Stimulated activated CD4-positive, alpha-beta T cell treated with anti-CD3 and anti-CD28 coated beads, Interleukin-12 subunit alpha, Interleukin-12 subunit beta, amount 100 ng/mL, for 4 hours (primary cell): ENCODE measurements at places on chromosomes 6 and 20.

- no peak for DNase-seq
Observed at GRCh38 chr6:122715725-122716124, 63.8 kb upstream of the FABP7 start.

DNA sequence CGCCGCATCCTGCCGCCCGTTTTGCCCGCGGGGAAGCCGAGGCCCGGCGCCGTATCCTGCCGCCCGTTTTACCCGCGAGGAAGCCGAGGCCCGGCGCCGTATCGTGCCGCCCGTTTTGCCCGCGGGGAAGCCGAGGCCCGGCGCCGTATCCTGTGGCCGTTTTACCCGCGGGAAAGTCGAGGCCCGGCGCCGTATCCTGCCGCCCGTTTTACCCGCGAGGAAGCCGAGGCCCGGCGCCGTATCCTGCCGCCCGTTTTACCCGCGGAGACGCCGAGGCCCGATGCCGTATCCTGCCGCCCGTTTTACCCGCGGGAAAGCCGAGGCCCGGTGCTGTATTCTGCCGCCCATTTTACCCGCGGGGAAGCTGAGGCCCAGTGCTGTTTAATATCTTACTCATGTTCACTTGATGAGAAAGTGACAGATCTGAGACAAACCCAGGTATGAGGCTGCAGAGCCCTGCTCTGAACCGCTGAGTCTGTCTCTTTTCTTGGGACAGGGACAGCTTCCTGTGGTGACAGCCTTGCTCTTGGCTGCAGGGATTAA is 129.4 kb downstream of the CDH26 start:
- DNase-seq: peak; percentile 4

DNA sequence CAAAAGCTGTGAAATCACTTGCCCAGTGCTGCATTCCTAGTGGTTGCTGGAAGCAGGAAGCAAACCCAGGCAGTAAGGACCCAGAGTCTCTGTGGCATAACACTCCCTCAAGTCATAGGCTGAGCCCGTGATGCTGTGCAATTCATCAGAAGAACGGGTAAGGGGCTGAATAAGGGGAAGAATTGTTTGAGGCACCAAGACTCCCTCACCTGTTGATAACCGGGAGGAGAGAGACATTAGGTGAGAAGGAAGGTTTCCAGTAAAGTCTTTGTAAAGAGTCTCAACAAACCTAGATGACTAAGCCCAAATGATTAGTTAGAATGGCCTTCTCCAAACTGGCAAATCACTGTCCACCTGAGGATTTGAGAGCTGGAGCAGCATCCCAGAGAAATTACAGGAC is 18.3 kb downstream of the ENPP3 start:
- no peak for DNase-seq

DNA sequence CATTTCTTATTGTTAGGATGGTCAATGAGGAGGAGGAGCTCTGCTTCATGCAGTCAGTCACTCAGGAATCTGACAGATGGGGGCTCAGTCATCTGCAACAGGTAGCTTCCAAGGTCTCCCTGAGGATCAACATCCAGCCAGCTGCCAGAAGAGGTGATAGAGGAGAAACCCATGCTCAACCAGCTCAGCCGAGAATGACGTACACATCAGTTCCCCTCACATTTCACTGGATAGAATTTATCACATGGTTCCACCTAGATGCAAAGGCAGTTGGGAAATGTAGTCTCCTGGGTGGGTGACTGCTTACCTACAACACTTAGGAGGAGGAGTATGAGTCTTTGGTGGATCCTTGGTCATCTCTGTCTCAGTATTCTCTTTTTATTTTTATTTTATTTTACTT is 144.5 kb downstream of the CEBPB start:
- no peak for DNase-seq

DNA sequence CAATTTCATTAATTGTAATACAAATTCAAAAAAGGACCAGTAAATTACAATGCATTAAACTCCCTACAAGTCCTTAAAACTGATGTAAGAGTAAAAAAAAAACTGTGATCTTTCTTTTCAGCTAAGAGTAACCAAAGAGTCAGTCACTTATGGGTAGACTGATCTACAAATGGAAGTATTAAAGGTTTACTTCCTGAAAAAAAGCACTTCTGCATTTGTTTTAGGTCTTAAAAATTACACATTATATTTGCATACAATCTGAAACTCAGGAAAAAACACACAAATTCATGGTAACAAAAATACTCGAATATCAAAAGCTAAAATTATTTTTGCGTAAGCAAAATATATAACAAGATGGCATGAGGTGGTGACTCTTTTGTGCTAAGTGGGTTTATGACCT is 23.5 kb downstream of the USP49 start:
- DNase-seq: no peak

DNA sequence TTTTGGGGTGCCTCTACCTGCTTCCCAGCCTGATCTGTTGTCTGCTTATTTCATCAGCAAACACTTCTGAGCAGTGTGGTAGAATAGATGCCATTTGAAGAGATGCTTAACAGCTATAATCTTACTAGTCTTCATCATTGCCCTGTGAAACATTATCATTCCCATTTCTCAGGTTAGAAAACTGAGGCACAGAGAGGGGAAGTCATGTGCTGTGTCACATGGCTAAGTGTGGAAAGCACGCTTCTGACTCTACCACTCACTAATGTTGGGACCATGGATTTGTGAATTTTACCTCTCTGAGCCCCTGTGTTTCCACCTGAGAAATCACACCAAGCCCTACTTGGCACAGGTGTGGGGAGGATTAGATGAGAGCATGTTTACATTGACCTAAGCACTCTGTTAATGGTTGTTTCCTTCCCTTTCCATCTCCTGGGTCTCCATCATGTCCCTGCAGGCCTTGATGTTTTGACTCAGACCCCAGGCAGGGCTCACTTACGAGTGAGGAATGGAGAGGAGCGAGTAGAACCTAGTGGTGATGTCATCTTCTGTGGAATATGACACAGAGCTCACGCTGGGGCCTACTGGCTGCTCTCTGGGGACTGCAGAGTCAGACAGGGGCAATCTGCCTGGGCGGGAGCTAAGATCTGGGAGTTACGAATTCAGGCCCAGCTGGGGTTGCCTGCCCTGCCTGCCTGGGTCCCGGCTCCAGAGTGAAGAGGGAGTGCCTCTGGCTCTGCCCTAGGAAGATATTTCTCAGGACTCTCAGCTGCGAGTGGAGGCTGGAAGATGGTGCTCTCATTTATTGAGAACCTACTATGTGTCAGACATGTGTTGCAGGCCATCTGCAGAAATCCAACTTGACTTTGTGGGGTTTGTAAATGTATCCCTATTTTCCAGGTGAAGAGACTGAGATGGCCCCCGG is 64.3 kb downstream of the CDH22 start:
- DNase-seq: no peak

DNA sequence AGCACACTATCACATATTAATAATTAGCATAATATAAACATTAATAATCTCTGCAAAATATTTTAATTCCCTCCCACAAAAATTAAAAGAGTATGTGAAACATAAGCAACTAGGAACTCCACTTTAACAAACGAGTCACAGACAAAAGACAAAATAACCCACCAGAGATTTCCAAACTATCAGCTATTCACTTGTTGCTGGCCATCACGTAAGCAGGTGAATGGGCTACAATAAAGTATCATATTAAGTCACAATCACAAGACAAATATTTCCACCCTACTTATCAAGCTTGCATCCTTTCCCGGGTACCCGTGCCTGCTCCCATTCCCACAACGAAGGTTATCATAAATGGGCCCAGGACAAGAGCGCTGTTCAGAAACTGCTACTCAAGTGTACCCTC is 2.5 kb downstream of the HDAC2 start:
- DNase-seq: no peak

GRCh38 chr20:38473367-38473795 is 738 bp downstream of the RALGAPB start:
- no peak for DNase-seq

DNA sequence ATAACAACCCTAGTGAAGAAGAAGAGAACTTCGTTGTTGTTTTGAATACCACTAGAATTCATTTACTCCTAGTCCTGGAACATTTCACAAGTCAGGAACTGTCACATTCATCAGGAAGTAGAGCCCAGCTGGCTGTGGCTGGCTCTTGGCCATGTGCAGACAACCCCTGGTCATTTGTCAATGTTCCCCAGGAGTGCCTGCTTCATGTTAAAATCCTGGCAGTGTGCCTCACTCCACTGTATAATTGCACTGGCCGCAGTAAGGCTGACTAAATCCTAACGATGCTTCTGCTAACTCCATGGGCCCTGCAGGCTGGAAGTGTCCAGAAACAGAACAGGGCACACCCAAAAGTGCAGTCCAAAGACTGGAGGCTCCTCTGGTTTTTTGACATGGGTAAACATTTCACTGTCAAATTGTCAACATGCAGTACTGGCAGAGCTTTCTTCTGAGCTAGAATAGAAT is 41.5 kb upstream of the ADGRF1 start:
- no peak for DNase-seq

DNA sequence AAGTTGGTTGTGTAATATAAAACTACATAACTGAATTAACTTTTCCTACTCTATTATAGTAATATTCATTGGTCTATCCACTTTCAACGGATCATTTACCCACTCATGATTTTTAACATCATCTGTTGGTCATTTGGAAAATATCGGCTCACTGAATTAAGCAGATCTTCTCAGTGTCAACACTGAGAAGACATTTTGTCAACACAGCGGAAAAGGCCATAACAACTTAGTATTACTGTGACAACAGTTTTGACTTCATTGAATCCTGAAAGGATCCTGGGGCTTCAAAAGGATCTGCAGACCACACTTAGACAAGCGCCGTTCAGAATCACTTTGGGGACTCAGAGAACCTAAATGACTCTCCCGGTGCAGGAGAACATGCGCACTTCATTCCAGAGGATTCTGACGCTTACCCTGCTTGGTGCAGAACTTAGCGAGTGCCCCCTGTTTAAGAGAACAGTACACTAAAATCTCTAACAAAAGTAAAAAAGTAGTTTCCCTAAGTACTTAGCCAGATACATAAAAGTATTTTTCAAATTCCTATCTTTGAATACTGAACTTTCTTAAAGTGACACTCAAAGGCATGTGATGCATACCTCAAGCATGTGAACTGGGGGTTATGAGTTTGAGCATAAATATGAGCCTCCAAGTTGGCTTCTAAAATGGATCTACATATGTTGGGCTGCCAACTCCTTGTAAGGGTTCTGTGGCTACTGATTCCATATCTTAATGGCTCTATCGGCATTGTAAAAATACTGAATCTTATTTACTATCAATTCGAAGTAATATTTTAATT is 4.0 kb downstream of the ZBTB2 start:
- no peak for DNase-seq

GRCh38 chr6:55495277-55495676 is 83.7 kb downstream of the HMGCLL1 start:
- no peak for DNase-seq

GRCh38 chr6:125273965-125274364 is 27.8 kb downstream of the HDDC2 start:
- no peak for DNase-seq

DNA sequence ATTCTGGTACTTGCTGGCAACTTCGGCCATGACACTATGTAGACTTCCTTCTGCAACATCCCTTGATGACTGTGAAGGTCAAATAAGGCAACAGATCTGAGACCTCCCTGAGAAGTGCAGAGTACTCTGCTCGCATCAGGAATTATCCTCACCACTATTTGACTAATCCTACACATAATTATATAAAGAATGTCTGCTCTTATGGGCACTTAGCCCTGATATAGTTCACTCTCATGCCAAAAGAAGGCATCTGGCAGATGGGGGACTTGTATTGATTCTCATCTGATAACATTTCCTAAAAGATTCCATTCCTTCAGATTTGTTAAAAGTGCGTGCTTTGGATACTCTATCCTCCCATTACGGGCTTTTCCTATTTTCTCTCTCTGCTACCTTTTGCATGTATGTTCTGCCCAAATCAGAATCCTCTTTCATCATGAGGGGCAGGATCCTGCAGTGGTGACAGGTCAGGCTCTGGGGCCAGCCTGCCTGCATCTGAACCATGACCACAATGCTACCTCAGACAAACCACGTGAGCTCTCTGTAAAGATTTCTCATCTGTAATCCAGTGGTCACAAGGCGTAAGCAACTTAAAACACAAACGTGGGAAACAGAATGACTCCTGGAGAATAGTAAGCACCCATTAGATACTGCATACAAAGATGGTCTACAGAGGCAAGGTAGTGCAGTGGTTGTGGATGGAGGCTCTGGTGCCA is 134.0 kb downstream of the GJA10 start:
- DNase-seq: no peak

GRCh38 chr6:116434056-116434725 is 27.0 kb upstream of the CALHM6 start:
- no peak for DNase-seq

DNA sequence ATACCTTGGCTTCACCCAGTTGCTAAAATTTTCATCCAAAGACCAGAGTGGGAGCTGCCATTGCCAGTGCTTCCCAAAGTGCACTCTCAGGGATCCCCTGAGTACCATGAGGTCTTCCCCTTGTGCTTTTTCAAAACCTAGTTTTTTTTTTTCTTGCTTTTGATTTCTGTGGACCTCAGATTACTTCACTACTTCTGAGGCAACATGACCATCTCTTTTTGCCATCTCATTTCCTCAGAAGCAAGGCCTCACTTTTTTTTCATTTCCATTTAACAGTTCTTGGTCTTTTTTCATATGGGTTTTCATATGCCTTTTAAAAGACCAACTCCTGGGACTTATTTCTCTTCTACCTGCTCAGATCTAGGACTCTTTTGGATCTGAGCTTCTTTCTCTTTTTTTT is 64.1 kb upstream of the MMS22L start:
- no peak for DNase-seq

GRCh38 chr6:91213229-91213901 is 626.5 kb upstream of the MAP3K7 start:
- no peak for DNase-seq

DNA sequence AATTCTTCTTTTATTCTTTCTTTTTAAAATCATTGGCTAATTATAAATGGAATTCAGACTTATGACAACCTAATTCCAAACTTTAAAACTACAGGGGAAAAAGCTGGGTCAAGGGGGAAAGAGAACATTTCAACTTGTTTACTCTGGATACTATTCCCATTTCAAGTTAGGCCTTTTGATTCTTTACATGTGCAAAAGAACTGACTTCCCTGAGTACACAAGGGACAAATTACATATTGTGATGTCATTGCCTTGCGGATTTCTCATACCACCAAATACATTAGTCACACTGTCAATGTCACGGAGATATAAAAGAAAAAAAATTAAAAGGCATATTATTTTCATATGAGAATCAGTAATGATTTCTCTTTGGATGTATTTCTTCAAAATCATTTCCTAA is 96.5 kb upstream of the TBX18 start:
- no peak for DNase-seq
